ENCODE measurements at places on chromosomes 12 and 14. TPM values are rescaled to one million over a fixed set of nuclear protein-coding genes. Genes with fewer than 3 reads are reported as not detected.

The FBRSL1 gene
- 5.0 TPM for total RNA-seq

The GLIPR1 gene
- 1.1 TPM for total RNA-seq

The CINP gene
- total RNA-seq = 33.5 TPM

The CIDEB gene
- total RNA-seq = 3.8 TPM

The FAM181A gene
- not detected for total RNA-seq

The SERPINA4 gene
- total RNA-seq = not detected

The NTF3 gene
- total RNA-seq = 1.4 TPM

The C12orf75 gene
- 13.9 TPM for total RNA-seq

The KLRC4 gene
- total RNA-seq = not detected

The TPPP2 gene
- total RNA-seq = not detected

The SOX5 gene
- total RNA-seq = 0.25 TPM

The DLK1 gene
- not detected for total RNA-seq

The RIMBP2 gene
- not detected for total RNA-seq

The NPFF gene
- not detected for total RNA-seq

The RHOJ gene
- total RNA-seq = 312 TPM

The AICDA gene
- not detected for total RNA-seq

The CRIP2 gene
- total RNA-seq = 200 TPM

The CIT gene
- 17.9 TPM for total RNA-seq

The FIGNL2 gene
- 0.31 TPM for total RNA-seq

The RNASE1 gene
- total RNA-seq = 99.4 TPM

The SLC5A8 gene
- total RNA-seq = not detected

The MFAP5 gene
- 0.13 TPM for total RNA-seq

The CLEC14A gene
- 339 TPM for total RNA-seq

The TPH2 gene
- total RNA-seq = not detected

The PDE6H gene
- total RNA-seq = not detected

The GPRC5D gene
- total RNA-seq = not detected

The ZBTB42 gene
- total RNA-seq = 5.5 TPM

All from bladder microvascular endothelial cell (primary cell).